Ovary (tissue), 10 donors: ENCODE measurements at places on chromosomes 13 and 19.

DNA sequence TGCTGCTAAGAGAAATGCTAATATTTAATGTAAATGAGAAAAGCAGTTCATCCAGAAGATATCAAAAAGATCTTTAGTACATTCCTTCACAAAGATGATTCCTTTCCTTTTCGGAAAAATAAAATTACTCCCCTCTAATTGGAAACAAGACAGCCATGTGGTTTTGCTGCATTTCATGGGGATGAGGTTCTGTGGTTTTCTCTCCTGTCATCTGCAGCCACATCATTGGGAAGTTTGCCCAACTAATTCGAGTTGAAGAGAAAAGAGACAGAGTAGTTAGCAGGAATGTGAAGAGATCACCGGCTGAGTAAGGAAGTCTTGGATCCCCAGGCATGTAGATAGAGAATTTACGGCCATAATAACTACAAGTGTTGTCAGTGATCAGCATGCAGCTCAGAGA, 122.1 kb downstream of the CYSLTR2 start:
- H3K36me3 ChIP-seq = no peaks in the 10 kb centered on the region
- no peak overlapping the region for H3K27ac ChIP-seq
- peaks cover 1% of the 10 kb centered on the region for H3K4me1 ChIP-seq
- H3K4me3 ChIP-seq = no peak overlapping the region
- no peak for DNase-seq

- H3K4me3 ChIP-seq = no peak overlapping the region
- H3K36me3 ChIP-seq = no peaks in the 10 kb centered on the region
- no peaks in the 10 kb centered on the region for H3K4me1 ChIP-seq
- DNase-seq = no peak
Measured at GRCh38 chr13:107295416-107296140, 727.6 kb upstream of the ARGLU1 start.

- no peak overlapping the region for H3K4me3 ChIP-seq
- no peaks in the 10 kb centered on the region for H3K27me3 ChIP-seq
- no peaks in the 10 kb centered on the region for H3K4me1 ChIP-seq
- no peaks in the 10 kb centered on the region for H3K36me3 ChIP-seq
- H3K27ac ChIP-seq = no peak overlapping the region
Measured at GRCh38 chr19:45824531-45825262, 9.6 kb upstream of the RSPH6A start.

DNA sequence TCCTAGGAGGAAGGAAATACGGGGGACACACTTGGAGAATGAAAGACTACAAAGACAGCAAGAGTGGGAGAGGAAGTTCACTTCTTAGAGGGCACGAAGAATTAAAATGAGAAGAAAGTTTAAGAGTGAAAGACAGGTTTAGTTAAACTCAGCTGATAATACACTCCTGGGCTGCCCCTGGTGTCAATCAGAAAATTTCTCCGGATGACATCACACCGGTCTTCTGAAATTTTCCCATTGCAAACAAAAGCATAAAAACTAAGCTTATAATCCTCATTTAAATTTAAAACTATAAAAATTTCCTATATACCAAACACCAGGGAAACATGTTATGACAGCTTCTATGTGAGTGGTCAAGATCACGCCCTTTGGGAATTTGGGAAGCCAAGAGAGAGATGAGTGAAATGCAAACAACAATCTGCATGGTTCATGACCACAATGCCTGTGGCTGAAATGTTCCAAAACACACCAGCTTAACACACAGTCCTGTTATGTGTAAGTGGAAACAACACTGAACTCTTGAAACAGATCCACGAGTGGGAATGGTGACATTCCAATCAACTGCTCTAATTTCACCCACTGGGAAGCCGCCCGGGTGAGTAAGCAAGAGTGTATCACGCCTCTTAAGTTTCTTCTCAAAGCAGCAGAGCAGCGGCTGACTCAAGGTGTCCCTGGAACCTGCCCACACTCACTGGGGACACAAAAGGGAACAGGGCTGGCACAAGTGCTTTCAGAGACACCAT, 49.0 kb downstream of the BRD4 start:
- no peaks in the 10 kb centered on the region for H3K27me3 ChIP-seq
- no peak overlapping the region for H3K4me3 ChIP-seq
- no peak overlapping the region for H3K27ac ChIP-seq
- peaks cover 62% of the 10 kb centered on the region for H3K4me1 ChIP-seq

- no peak overlapping the region for H3K4me3 ChIP-seq
- DNase-seq = no peak
- H3K4me1 ChIP-seq = peaks cover 16% of the 10 kb centered on the region
- H3K27ac ChIP-seq = no peak overlapping the region
Measured at GRCh38 chr19:10888421-10888866, 17.1 kb downstream of the CARM1 start.

DNA sequence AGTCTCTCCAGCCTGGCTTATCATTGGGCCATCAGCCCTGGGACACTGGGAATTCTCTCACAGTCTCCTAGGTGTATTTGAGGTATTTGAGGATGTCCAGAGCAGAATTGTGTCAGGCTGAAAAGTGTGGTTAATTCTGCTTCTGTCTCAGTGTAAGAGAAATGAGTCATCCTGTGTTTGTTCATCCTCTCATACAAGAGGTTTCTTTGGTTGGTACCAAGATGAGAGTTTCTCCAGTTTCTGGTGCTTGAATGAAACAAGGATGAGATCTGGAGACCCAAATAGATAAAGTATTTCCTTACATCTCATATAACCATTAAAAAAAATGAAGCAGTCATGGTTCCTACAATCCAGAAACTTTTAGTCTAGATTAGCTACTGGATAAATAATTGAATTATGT, 7.7 kb downstream of the ZNF253 start:
- no peak for DNase-seq
- H3K4me3 ChIP-seq = no peak overlapping the region
- H3K36me3 ChIP-seq = no peaks in the 10 kb centered on the region
- H3K27me3 ChIP-seq = no peaks in the 10 kb centered on the region
- peaks cover 18% of the 10 kb centered on the region for H3K4me1 ChIP-seq

GRCh38 chr13:23020246-23020843, 160.4 kb upstream of the SGCG start:
- H3K27me3 ChIP-seq = no peaks in the 10 kb centered on the region
- H3K4me3 ChIP-seq = no peak overlapping the region
- no peaks in the 10 kb centered on the region for H3K4me1 ChIP-seq
- no peaks in the 10 kb centered on the region for H3K36me3 ChIP-seq
- H3K27ac ChIP-seq = no peak overlapping the region

DNA sequence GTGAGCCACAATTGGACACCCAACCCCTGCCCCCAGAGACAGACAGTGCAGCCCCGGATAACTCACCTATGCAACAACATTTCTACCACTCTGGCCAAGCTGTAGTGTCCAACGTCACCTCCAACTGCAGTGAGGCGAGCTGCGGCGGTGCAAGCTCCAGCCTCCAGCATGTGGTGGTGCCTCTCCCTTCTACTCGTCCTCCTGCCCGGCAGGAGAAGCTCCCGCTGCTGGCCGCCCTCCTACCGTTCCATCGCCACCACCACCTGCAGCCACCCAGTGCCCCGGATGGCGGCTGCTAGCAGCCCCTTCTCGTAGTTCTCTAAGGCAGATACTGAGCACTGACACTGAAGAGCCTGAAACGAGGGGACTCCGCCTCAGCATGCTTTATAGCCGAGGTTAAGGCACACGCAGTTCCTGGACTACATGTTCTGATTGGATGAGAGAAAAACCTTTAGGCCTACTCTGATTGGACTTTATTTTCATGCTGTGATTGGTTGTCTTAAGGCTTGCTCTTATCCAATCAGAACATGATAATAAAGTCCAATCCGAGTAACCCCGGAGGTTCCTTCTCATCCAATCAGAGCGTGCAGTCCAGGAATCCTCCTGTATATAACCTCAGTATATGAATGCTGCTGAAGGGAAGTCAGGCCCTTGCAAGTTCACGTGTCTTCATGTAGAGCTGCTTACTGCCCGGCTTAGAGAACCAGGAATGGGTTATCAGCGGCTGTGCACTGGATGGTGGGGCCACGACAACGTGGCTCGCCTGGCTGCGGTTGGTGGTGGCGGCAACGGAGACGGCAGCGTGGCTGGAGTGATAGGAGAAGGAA, 63.5 kb downstream of the TUBA3C start:
- no peaks in the 10 kb centered on the region for H3K36me3 ChIP-seq
- no peak overlapping the region for H3K4me3 ChIP-seq
- DNase-seq = no peak
- no peak overlapping the region for H3K27ac ChIP-seq

DNA sequence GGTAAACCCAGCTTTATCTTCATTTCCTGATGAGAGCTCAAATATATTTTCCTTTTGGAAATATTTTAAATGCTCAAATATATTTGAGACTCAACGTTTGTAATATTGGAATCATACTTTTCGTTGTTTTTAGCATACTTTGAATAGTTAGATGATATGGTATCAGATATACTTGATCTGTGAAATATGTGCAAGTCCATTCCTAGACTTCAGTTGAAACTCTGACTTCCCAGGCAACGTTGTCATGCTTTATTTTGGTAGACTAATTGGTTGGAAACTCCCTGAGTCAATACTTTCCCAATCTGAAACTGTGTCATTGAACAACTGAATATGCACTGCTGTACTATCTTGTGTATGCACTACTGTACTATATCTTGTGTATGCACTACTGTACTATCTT, 378.5 kb downstream of the MYO16 start:
- H3K4me1 ChIP-seq = no peaks in the 10 kb centered on the region
- no peak for DNase-seq
- no peaks in the 10 kb centered on the region for H3K36me3 ChIP-seq
- no peaks in the 10 kb centered on the region for H3K27me3 ChIP-seq

DNA sequence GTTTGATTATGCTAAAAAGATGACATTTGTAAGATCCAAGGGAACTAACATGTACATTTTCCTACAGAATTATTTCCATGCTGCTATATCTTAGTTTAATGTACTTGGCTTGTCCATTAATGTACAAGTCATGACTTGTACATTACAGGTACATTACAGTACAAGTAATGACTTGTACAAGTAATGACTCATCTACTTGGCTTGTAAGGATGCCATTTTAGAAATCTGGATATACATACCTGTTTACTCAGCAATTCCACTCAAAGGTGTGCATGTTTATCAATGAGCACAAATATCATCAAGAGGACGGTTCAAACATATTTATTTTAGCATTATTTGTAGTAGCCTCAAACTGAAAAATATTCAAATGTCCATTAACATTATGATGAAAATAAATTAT, 87.0 kb upstream of the TRPC4 start:
- no peak overlapping the region for H3K4me3 ChIP-seq
- no peaks in the 10 kb centered on the region for H3K27me3 ChIP-seq
- H3K4me1 ChIP-seq = no peaks in the 10 kb centered on the region
- H3K27ac ChIP-seq = no peak overlapping the region
- DNase-seq = no peak

- no peak overlapping the region for H3K27ac ChIP-seq
- peaks cover 3% of the 10 kb centered on the region for H3K4me1 ChIP-seq
- no peak overlapping the region for H3K4me3 ChIP-seq
- H3K36me3 ChIP-seq = no peaks in the 10 kb centered on the region
- H3K27me3 ChIP-seq = no peaks in the 10 kb centered on the region
- DNase-seq = no peak
Measured at GRCh38 chr13:49993666-49994065, 3.2 kb upstream of the TRIM13 start.

DNA sequence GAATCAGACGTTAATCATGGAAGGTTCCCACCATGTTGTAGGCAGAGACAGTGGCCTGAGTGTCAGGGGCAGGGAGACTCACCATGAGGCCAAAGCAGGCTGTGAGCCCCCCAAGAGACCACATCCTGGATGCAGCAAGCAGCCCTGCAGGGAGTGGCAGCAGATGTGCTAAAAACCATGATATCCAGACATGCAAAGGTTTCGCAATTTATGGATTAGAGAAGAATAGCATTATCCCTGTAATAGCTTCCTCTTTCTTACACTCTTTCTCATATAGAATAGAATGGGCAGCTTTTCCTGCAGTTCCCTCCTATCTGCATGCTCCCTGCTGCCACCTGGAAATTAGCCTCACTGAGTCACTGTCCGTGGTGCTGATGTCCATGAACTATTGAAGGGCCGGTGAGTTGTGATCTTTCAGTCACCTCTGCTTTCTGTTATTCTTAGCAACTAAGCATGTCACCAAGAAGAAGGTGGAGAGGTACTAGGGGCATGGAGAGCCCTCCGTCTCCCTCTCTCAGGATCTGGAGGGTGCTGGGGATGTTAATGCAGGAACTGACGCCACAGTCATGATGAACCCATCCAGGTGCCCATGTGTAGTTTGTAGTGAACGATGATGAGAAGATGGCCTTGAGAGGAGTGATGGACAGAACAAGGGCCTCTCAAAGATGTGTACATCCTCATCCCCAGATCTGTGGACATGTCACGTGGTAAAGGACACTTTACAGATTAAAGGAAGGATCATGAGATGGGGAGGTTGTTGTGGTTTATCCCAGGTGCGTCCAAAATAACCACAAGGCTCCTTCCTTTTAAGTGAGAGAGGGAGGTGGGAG, 9.9 kb downstream of the CEACAM4 start:
- H3K4me1 ChIP-seq = no peaks in the 10 kb centered on the region
- H3K4me3 ChIP-seq = no peak overlapping the region
- H3K36me3 ChIP-seq = no peaks in the 10 kb centered on the region
- DNase-seq = no peak
- no peaks in the 10 kb centered on the region for H3K27me3 ChIP-seq

DNA sequence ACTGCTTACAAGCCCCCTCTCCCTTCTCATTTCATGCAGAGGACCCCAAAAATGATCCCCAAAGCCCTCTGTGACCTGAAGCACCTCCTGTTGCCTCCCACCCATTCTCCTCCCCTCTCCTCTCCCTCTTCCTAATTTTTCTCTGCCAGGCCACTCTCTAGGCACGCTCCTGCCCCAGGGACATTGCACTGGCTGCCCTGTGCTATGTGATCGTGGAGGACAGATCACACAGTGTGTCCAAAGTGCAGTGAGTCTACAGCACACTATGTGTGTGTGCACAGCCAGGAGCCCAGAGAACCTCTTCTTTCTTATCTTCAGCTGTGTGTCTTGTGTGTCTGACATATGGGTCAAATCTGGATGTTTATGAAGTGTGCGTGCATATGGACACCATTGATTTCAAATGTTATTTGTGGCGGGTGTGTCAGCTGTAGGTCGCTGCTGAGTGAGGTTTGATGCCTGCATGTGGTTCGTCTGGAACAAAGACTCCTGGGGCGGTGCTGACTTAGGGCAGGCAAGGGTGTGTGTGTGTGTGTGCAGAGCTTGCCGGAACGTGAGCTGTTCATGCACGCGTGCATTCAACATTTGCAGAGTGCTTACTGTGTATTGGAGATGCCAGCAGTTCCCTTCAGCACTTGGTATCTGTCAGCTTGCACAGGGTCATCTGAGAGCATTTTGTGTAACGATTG, 2.1 kb upstream of the KLHL26 start:
- DNase-seq = no peak
- H3K27me3 ChIP-seq = no peaks in the 10 kb centered on the region
- H3K36me3 ChIP-seq = no peaks in the 10 kb centered on the region

- H3K4me1 ChIP-seq = no peaks in the 10 kb centered on the region
- H3K27ac ChIP-seq = no peak overlapping the region
- no peak overlapping the region for H3K4me3 ChIP-seq
- no peak for DNase-seq
- H3K36me3 ChIP-seq = no peaks in the 10 kb centered on the region
Measured at GRCh38 chr13:95547531-95548167, 4.9 kb upstream of the CLDN10 start.

- H3K36me3 ChIP-seq = no peaks in the 10 kb centered on the region
- no peaks in the 10 kb centered on the region for H3K4me1 ChIP-seq
- H3K4me3 ChIP-seq = no peak overlapping the region
- peak; percentile 16 for DNase-seq
Measured at GRCh38 chr19:54390942-54391577, 24.2 kb upstream of the TTYH1 start.

GRCh38 chr13:112619730-112620631, 32.0 kb upstream of the TUBGCP3 start:
- no peaks in the 10 kb centered on the region for H3K27me3 ChIP-seq
- DNase-seq = no peak
- H3K36me3 ChIP-seq = no peaks in the 10 kb centered on the region
- H3K4me1 ChIP-seq = peaks cover 2% of the 10 kb centered on the region
